Right ventricle myocardium inferior (tissue), 1 donor: ENCODE measurements at places on chromosomes 2 and 18.

GRCh38 chr2:237147317-237147716 is 61.6 kb downstream of the COPS8 start:
- DNase-seq: no peak

DNA sequence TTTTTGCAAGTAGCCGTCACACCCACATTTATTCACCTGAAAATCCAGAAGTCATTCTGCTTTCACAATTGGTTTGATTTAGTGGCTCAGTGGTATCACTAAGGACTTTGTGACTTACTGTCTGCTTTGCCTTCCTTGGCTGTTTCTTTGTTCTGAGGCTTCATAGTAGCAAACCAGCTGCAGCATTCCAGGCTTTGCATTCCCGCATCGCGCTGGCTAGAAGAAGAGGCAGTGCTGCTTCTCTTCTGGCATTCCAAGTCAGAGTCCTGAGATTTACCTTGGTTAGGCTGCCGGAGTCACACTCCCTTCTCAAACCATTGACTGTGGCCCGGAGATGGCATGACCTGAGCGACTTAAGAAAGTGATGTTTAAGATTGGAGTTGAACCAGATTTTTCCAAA is 35.1 kb downstream of the MYO1B start:
- no peak for DNase-seq

- no peak for DNase-seq
These were observed 836.7 kb downstream of the CBLN2 start for GRCh38 chr18:71707400-71707799.

DNA sequence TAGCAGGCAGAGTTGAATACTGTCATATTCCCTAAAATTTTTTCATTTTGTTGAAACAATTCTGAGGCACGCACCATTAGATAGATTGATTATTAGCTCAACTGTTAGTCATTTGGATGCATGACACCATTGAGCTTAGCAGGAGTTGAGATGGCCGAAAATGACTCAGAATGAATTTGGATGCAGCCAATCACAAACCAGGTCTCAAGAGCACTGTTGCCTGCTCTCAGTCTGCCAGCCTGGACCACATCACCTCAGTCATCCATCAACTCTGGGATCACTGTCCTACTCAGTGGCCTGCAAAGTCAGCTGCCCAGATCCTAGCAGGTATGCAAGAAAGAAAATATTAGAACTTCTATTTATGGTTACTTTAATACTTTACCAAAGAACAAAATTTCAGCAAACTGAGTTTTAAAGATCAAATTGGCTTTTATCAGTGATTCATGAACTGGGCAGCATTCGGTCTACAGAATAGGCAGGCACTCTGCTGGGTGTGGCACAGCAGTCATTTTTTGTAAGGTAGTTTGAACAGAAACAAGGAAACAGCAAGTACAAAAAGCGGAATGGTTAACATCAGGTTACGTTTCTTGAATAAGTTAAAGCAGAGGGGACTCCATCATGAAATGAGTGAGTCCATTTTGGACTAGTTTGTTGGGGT is 152.7 kb upstream of the ARHGAP28 start:
- DNase-seq: no peak

DNA sequence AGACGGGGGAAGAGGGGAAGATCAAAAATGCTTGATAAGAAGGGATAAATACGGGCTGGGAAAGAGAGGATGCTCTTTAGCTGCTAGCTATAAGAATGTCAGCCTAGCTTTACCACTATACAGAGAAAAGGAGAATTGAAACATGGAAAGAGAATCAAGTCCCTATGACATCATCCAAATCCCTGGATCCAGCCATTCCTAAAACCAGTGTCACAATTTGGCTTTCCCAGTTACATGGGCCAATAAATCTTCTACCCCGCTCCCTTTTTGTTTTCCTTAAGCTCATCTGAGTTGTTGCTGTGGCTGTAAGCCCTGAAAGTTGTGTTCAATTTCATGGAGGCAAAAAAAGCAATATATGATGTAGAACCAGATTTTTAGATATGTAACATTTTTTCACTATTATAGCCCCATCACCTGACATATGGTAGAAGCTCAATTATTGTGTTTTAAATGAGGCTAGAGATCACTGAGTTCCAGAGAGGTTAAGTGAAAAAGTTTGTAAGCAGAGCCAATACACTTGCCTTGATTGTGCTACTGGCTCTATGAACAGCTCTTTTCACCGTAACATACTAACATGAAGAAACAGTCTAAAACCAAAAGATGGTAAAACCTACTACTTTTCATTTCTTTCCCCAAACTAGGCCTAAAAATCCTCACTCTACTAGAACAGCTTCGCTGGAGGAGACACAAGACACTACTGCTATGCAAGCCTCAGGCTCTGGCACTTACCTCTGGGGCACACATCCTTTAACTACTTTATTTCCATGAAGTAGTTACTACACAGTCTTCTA is 4.3 kb downstream of the HNRNPLL start:
- no peak for DNase-seq

DNA sequence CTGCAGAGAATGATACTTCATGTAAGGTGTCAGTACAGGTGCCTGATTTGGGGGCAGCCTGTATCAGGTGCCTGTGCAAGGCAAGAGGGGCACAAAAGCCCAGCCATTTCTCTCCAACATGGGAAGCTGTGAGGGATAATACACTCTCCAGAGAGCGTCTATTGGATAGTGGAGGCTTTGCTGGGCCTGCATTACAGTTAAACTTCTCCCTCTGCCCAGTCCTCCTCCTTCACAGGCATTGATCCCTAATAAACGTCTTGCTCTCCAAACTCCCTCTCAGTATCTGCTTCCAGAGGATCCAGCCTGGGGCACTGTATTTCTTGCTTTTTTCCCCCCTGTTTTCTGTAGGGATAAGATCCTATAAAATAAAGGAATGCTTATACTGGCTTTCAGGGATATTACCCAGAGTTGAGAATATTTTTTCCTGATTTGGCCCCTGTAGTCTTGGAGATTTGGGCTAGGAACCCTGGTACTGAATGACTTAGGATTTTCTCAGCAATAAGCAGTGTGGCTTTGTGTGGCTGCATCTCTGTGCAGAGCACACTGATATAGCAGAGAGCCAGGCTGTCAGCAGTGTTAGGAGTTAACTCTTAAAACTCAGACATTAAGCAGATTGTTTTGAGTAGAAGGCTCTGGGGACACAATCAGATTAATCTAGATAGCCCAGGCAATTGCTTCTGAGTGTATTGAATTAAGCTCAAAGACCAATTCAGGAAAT is 330.6 kb downstream of the CYRIA start:
- no peak for DNase-seq

DNA sequence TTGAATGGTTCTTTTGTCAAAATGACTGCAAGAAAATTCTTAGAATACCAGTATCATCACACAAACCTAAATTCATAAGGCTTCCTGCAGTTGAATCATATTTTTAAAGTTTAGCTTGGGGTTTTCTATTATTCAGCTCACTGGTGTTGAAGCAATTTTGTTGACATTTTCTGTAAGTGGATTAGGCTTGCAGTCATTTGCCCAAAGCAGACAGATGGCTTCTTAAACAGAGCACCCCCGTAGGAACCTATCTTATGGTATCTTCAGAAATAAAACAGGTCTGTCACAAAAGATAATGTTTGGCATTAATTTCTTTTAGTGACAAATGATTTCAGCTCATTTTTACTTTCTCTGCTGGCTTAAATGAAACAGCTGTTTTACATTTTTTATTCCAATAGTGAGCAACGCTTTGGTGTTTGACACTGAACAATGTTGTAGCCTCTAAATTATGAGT is 331.1 kb downstream of the PLCL1 start:
- DNase-seq: no peak

DNA sequence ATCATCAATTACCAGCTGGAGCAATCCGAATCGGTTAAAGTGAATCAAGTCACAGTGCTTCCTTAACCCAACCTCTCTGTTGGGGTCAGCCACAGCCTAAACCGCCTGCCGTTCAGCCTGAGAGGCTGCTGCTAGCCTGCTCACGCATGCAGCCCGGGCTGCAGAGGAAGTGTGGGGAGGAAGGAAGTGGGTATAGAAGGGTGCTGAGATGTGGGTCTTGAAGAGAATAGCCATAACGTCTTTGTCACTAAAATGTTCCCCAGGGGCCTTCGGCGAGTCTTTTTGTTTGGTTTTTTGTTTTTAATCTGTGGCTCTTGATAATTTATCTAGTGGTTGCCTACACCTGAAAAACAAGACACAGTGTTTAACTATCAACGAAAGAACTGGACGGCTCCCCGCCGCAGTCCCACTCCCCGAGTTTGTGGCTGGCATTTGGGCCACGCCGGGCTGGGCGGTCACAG is 496 bp upstream of the ITGA4 start:
- peak; percentile 86 for DNase-seq

DNA sequence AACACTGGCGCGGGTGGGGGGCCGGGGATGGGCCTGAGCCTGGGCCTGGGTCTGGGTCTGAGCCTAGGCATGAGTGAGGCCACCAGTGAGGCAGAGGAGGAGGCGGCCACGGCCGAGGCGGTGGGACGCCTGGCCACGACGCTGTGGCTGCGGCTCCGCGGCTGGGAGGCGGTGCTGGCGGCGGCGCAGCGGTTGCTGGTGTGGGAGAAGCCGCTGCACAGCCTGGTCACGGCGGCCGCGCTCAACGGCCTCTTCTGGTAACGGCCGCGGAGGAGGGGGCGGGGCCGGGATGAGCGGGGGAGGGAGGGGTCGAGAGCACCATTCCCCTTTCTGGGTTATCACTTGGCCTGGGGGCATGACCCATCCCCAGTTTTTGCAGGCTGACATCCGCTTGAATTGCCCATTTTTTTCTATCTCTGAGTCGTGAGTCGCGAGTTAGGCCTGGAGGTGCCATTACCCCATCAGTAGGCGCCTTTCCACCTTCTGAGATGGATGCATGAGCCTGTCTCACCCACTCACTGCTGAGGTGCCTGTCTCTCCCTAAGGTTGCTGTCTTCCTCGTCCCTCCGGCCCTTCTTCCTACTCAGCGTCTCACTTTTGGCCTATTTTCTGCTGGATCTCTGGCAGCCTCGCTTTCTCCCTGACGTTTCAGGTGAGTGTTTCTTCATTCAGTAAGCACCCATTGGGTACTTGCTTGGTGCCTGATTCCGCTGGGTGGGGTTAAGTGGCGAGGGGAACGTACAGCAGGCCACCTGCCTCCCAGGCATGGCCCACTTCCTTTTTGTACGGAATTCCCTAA is 501 bp downstream of the RETREG2 start:
- peak; percentile 83 for DNase-seq

DNA sequence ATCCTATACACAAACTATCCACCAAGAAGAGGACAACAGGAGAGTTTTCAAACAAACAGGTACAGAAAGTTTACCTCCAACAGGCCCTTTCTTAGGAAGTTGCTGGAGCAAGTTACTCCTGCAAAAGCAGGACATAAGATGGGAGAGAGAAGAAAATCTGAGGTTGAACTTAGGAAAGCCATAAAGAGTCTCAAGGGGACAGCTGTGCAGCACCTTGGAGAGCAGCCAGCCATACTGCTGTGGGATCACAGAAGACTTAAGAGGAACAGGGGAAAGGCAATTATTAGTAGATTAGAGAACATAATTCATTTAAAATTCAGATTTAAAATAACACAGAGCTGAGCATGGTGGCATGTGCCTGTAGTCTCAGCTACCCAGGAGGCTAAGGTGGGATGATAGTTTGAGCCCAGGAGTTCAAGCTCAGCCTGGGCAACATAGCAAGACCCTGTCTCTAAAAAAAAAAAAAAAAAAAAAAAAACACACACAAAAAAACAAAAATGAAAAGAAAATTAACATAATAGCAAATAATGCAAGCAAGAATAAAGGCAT is 148.1 kb upstream of the SIX3 start:
- no peak for DNase-seq

DNA sequence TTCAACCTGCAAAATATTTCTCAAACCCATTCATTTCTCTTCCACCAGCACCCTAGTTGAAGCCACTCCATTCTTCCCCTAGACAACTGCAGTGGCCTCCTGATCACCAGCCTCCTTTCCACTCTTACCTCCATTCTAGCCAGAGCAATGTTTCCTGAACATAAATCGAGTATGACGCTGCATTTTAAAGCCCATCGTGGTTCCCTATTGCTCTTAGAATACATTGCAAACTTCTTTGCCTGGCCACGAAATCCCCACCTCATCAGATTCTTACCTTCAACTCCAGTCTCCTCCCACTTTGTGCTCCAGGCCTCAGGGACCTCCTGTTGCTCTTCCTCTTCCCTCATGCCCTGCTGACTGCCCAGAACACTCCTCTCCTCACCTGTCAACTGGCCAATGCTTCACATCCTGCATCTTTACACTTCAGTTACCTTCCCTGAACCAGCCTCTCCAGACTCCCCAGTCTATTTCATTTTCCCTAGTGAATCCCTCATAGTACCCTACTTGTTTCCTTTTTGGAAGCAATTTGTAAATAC is 176.5 kb upstream of the CTAGE1 start:
- DNase-seq: no peak

DNA sequence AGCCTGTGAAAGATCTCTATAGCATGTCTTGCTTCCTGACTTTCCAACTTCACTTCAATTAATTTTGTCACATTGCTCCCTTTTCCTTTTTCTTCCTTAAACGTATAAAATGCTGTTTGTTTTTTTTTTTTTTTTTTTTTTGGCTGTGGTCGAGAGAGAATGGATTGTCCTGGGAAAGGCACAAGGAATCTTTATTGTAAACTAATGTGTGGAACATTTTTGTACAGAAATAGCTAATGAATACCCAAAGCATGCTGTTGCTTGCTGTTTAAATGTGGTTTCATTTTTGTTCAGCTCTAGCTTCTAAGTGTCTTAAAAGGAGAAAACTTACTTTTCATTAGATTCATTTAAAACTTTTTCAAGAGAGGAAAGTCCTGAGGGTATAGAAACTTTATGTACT is 105.5 kb downstream of the GPD2 start:
- no peak for DNase-seq

GRCh38 chr2:75340560-75340959 is 141.2 kb upstream of the TACR1 start:
- DNase-seq: no peak

DNA sequence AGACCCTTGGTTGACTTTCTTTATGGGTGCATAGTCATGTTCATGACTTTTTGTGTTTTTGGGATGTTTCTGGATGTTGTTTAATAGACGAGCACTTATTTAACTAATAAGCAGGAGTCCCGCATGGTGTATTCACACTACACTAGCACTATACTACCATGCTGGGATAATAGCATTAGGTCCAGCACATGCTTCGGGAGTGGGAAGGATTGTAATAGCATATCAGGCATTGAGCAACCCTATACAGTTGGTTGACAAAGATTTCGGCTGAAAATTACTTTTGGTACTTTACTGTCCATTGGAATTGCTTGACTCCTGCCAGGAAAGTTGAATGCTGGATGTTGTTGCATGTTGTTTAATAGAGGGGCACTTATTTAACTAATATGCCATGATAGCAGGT is 2.8 kb downstream of the SH3RF3 start:
- DNase-seq: no peak
